Activated CD4-positive, alpha-beta T cell treated with anti-CD3 and anti-CD28 coated beads for 36 hours (primary cell): ENCODE measurements at places on chromosomes 2 and 18.

DNA sequence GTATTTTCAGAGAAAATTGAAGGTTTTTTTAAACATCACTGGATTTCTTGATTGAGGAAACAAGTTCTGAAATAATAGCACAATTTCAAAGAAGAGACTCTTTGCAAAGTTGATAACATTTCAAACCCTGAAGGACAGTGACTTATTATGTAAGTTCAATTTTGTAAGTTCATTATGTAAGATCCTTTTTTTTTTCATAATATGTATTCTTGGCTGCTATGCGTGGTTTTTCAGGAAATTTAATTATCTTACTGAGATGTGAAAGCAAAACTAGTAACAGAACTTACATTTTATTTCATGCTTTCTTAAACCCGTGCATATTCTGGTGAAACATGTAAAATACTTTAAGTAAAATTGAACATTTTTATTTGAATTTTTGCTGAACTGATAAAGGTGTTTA lies 65.4 kb downstream of the RIF1 start:
- no peak for DNase-seq

GRCh38 chr2:120360307-120360855 lies 14.4 kb downstream of the INHBB start:
- DNase-seq: no peak

GRCh38 chr2:204545861-204546735 lies 823 bp downstream of the PARD3B start:
- DNase-seq: peak; percentile 12

DNA sequence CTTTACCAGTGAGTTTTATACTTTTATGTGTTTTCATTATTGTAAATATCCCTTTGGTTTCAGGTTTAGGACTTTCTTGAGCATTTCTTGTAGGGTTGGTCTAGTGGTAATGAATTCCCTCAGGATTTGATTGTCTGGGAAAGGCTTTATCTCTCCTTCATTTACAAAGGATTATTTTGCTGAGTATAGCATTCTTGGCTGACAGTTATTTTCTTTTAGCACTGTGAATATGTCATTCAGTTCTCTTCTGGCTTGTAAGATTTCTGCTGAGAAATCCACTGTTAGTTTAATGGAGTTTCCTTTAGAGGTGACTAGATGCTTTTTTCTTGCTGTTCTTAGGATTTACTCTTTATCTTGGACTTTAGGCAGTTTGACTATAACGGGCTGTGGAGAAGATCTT lies 373.9 kb downstream of the TSN start:
- no peak for DNase-seq

DNA sequence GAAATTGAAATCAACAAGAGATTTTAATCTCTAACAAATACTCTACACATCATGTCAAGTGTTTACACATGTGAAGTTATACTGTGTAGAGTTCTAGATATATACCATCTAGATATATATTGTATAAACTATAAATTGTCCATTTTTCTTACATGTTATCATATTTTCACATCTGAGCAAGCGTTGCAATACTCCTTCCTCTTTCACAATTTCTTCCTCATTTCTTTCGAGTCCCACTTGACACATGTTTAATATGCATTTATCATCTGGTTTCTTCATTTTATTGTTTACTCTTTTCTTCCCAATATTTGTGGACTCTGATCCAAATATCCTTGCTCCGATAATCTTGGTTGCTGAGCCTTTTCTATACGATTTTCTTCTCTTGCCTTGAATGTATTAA lies 50.2 kb downstream of the UNC80 start:
- DNase-seq: no peak

GRCh38 chr2:230441227-230441897 lies 25.4 kb downstream of the SP100 start:
- DNase-seq: peak; percentile 59

DNA sequence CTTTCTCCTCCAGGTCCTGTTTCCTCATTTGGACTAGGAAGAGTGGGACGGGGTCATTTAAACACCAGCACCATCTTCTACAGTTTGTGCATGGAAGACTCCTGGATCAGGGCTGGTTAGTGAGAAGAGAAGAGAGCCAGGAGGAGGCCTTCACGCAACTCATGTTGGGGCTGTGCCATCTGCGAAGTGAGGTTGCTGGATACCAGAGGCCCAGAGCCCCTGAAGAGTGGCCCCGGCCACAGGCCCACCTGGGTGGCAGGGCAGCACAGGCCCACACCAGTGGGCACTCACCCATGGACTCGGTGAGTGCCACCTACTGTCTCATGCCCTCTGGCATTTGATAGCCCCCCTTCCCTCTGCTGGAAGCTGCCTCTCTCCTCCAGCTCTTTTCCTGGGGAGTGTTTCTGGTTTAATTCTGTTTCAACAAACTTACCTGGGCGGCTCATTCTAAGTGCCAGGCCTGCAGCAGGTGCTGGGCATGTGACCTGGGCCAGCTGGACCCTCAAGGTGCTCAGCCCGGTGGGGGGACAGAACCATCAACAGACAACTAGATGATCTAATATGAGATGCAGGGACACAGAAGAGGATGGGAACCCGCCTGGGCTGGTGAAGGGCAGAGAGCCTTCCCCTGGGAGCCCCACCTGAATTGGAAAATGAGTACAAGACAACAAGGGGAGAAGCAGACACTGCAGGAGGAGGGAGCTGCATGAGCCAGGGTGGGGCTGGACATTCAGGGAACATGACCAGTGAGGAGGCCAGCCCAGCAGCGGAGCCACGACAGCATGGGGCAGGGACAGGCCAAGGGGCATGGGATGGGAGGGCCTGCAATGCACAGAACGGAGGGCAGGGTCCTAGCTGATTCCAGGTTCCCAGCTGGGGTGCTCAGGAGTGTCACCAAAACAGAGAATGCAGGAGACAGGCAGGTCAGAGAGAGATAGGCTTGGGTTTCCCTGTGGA lies 70.6 kb downstream of the MARCO start:
- DNase-seq: no peak

- no peak for DNase-seq
Observed at GRCh38 chr2:7601990-7602389, 684.8 kb downstream of the RNF144A start.

DNA sequence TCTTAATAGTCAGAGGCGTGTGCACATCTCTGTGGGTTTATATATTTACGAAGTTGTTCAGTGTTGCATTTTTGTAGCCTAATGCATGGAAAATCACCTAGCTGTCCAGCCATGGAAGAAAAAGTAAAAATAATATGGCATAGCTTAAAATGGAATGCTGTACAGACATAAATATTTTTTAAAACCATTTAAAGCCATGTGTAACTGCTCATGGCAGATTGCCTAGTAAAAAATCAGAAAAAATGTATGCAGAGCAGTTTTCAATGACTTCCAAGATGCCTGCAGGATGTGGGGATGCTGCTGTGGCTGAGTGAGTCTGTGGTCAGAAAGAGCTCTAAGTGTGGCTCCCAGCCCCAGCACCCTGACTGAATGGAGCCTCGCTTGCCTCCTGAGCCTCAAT lies 64.8 kb upstream of the ALKAL2 start:
- DNase-seq: no peak

- no peak for DNase-seq
Observed at GRCh38 chr2:191995285-191995684, 148.4 kb upstream of the CAVIN2 start.

GRCh38 chr2:198662905-198663304 lies 794.8 kb downstream of the SATB2 start:
- DNase-seq: no peak

- DNase-seq: no peak
Observed at GRCh38 chr2:196105951-196106350, 37.3 kb upstream of the DNAH7 start.

DNA sequence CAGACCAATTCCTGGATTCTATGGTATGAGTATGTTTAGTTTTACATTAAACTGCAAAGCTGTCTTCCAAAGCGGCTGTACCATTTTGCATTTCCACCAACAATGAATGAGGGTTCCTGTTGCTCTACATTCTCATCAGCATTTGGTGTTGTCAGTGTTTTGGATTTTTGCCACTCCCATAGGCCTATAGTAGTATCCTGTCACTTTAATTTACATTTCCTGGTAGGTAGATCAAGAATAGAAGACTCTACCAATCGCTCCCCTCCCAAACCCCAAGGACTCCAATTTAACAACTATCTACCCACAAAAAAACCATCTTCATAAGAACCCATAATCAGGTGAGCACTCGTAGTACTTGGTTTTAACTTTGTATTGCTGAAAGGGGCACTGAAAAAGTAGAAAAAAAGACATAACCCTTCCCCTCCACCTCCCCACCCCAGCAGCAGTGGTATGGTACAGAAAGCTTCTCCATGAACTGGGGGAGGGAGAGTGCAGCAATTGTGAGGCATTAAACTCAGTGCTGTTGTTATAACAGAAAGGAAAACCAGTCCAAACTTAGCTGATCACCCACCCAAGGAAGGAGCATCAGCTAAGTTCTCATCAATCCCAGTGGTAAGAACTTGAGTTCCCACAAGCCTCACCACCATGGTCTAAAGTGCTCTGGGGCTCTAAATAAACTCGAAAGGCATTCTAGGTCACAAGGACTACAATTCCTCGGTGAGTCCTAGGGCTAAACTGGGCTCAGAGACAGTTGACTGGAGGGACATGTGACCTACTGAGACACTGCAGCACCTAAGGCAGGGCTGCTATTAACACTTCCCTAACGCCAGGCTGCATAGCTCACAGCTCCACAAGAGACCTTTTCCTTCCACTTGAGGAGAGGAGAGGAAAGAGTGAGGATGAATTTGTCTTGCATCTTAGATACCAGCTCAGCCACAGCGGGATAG lies 35.5 kb upstream of the CYTIP start:
- DNase-seq: no peak

DNA sequence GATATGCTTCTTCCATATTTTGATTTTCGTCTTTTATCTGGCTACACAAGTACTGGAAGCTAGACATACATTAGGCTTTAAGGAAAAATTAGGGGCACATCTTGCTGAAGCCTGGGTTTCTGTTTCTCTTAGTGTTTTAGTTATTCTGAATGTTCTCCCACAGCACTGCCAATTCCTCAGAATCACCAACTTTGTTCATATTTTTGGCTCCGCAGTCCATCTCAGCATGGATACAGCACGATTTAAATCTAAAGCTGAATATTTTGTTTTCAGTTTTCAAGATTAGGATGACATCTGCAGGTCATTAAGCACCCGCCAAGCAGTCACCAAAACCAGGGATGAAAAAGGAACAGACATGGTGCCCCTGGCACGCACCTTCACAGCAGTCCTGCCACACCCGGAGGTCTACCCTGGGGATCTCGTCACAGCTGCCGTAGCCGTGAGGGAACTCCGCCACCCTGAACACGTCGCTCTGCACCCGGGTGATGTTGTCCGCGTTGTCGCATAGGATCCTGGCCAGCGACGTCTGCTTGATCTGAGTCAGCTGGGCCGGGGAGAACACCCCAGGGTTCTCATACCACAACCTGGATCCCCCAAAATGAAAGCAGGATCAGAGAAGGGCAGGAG lies 101.2 kb downstream of the PXDN start:
- DNase-seq: no peak

DNA sequence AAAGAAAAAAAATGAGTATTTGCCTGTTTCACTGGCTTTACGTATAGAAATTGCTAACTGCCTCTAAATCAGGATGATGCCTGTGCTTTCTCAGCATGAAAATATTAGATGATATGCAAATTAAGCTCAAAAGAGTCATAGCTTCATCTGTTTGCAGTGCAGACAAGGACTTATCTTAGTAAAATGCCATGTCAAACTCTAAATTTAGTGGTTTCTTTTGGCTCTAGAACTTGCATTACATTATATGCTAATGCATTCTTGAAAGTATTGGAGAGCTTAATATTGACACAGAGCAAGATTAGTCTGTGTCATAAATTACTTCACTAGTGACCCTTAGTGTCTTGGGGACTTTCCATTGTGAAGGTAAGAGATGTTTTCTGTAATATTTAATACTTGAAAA lies 1109.1 kb upstream of the NRXN1 start:
- no peak for DNase-seq

DNA sequence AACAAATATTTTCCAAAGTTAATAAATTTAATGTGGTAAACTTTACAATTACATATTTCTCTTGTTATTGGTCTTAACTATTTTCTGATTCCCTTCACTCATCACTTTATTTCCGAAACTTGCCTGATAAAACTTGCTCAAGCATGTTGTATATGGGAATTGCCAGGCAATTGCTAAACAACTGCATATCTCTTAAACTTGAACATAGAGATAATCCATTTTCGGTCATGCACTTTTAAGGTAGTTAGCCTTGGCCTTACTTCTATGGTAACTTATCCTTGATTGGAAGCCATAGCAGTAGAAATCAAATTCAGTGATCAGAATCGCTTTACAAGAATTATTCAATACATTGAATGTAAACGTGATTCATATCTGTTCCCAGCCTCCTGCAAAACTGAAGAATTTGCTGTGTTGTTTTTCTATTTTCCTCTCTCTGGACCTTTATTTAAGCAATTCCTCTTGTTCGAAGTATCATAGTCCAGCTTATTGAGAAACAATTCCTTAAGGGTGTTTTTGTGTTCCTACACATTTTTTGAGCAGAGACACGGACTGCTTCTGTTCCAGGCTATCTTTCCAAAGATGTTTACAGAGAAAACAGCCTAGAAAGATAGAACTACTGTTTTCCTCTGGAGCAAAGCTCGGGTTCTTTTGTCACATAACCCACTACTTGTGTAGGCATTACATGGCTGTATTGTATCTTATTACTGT lies 674.3 kb downstream of the IRS1 start:
- DNase-seq: no peak

- no peak for DNase-seq
Observed at GRCh38 chr18:26738706-26739105, 126.8 kb downstream of the AQP4 start.

- no peak for DNase-seq
Observed at GRCh38 chr18:70046796-70047195, 99.1 kb upstream of the CD226 start.

DNA sequence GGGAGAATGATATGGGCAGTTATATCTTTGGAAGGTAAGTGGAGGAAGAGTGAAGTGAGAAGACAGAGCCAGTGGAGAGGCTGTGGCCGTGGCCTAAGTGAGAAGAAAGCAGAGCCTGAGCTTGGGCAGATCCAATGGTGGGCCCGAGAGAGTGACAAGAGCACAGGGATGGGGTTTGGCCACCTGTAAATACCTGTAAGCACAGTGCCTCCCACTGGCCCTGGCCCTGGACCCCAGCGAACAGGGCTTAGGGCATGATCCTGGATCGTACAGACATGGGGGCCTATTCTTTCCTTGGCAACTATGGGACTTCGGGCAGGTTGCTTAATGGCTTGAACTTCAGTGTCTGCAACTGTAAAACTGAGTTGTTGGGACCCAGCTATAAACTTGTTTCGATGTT lies 44.1 kb downstream of the MTCL1 start:
- DNase-seq: no peak

GRCh38 chr2:203225423-203226039 lies 13.3 kb upstream of the CYP20A1 start:
- peak; percentile 51 for DNase-seq

- DNase-seq: no peak
Observed at GRCh38 chr2:64400105-64400728, 53.7 kb upstream of the LGALSL start.
